Left renal cortex interstitium (tissue), 4 donors: ENCODE measurements at places on chromosomes 3 and 15. TPM values are rescaled to one million over a fixed set of nuclear protein-coding genes. Genes with fewer than 3 reads are reported as not detected.

Gene PLSCR5
- polyA plus RNA-seq = not detected

DNA sequence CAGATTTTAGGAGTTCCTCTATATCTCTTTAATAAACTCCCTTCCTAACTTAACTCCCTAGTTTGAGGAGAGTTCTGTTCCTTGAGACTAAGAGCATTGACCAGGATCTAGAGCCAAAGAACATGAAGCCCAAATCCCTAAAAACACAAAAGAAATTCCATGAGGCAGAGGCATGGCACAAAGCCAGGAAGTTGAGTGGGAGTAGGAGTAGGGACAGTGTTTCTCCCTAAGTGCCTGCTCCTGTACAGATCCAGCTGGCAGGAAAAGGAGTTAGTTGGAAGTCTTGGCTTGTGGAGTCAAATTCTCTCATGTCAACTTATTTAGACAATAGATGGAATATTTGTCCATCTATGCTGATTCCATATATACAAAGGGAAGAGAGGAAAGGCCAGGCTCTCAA is 11.4 kb downstream of the ACTC1 start:
- DNase-seq = no peak

GRCh38 chr3:139505829-139506386 is 29.6 kb upstream of the RBP2 start:
- DNase-seq = no peak

DNA sequence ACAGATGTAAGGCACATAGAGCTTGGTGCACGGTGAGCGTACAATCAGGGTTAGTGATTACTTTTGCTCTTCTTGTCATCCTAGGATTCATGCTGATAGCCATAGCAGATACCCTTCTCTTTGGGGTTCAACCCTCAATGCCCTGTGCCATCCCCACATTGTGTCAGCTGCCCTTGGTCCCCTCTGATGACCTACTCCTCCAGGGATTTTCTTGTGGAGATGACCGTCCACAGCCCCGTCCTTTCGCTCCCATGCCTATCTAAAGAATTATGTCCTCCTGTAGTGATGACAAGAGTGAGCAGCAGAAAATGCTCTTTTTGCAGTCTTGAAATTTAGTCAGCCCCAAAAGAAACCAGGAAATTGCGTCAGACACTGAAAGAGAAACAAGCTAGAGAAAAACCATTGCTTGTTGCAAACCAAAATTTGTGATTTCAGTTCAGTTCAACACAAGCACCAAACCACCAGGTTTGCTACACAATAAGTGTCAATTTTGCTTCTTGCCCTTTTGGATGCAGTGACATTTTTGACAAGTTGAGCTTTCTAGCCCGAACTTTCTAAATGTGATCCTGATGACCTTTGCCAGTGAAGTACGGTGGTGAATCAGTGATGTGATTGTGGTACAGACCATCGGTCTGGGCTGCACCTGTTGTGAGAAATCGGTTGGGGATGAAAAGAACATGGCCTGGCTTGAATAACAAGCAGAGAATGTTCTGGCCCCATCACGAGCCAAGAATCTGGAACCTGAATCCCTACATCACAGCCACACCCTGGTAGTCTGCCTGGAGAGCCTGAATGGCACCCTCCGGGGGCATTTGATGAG is 41.3 kb downstream of the CMTM7 start:
- no peak for DNase-seq

GRCh38 chr3:69540706-69541581 is 155.1 kb upstream of the FRMD4B start:
- no peak for DNase-seq

Gene NSMCE3
- 9.3 TPM for polyA plus RNA-seq

DNA sequence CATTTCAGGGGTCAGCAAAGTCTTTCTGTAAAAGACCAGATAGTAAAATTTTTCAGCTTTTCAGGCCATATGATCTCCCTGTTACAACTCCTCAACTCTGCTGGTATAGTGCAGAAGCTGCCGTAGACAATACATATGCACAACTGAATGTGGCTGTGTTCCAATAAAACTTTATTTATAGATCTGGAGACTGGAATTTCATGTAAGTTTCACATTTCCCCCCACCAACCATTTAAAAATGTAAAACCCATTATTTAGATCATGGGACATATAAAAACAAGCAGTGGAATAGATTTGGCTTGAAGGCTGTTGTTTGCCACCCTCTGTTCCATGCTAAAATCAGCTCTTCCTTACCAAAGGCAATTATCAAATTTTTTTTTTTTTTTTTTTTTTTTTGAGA is 28.8 kb upstream of the MEX3B start:
- no peak for DNase-seq

GRCh38 chr15:58889363-58889762 is 44.1 kb downstream of the SLTM start:
- no peak for DNase-seq

DNA sequence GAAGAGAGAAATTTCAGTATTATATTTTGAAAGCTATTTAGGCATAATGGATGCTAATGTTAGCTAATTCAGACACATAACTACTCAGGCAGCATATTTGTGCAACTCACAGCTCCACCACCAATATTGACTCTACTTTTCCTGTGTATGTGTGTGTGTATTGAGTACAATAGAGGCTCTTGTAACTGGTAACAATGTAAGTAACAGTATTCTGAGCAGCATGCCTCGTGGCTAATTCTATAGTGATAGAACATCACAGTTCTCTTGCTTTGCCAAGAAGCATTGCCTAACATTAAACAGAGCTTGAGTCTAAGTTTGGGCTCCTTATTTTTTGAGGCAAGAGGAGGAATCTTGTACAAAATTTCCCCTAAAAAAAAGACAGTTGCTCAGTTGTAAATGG is 98.6 kb upstream of the ARHGEF26 start:
- no peak for DNase-seq

Gene TUBGCP5
- 35.2 TPM for polyA plus RNA-seq

Gene ZPLD1
- polyA plus RNA-seq = 0.49 TPM

- DNase-seq = no peak
Observed at GRCh38 chr3:126679318-126679751, 24.4 kb upstream of the TXNRD3 start.

DNA sequence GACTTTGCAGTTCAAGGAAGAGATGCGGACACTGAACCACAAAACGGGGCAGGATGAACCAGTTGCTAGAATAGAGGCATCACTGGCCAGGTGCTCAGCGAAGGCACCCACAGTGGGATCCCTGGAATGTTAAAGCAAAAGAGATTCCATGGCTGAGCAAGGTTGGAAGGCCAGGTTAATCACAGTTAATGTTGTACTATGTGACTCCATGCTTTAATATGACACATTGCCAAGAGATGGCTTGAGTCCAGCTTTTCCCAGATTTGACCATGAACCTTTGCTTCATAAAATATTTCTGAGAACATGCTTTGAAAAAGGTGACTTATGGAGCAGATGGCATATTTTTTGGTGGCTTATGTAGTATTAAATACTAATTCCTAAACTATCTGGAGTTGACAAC is 76.2 kb upstream of the CMTM7 start:
- DNase-seq = no peak

GRCh38 chr15:74387621-74388362 is 20.3 kb upstream of the CYP11A1 start:
- no peak for DNase-seq

DNA sequence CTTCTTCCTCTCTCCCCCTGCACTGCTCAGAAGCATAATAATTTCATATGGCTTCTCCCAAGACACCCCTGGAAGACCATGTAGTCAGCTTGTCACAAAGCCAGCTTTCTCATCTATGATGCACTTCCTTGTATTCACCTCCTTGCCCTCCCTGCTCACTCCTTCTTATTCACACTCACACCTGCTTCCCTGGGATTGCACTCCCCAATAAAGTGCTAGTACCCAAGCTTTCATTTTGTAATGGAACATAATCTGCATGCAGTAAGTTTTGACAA is 76.9 kb upstream of the FRMD4B start:
- no peak for DNase-seq

DNA sequence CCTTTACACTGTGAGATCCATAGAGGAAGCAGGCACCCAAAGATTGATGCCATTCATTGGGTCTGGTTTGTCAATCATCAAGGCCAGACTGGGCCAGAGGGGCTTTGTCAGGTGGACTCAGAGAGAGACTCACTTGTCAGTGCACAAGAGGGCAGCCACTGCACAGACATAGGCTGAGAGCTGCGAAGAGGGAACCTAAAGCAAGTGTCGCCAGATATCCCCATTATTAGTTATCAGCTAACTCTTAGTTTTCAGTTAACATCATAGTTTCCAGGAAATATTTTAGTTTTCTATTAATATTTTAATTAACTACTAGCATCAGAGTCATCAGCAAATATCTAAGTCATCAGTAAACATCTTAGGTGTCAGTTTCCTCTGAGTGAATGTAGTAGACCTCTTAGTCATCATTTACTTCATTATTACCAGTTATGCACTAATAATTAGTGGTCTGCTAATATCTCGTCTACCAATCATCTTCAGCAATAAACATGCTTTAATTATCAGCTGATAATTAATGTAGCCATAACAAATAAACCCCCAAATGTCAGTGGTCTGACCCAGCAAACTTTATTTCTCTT is 41.7 kb upstream of the LIMD1 start:
- DNase-seq = no peak

GRCh38 chr3:112889357-112889756 is 42.7 kb upstream of the CD200R1L start:
- DNase-seq = no peak

Gene CEP19
- 5.8 TPM for polyA plus RNA-seq

GRCh38 chr3:62134061-62134496 is 239.3 kb downstream of the FEZF2 start:
- no peak for DNase-seq

DNA sequence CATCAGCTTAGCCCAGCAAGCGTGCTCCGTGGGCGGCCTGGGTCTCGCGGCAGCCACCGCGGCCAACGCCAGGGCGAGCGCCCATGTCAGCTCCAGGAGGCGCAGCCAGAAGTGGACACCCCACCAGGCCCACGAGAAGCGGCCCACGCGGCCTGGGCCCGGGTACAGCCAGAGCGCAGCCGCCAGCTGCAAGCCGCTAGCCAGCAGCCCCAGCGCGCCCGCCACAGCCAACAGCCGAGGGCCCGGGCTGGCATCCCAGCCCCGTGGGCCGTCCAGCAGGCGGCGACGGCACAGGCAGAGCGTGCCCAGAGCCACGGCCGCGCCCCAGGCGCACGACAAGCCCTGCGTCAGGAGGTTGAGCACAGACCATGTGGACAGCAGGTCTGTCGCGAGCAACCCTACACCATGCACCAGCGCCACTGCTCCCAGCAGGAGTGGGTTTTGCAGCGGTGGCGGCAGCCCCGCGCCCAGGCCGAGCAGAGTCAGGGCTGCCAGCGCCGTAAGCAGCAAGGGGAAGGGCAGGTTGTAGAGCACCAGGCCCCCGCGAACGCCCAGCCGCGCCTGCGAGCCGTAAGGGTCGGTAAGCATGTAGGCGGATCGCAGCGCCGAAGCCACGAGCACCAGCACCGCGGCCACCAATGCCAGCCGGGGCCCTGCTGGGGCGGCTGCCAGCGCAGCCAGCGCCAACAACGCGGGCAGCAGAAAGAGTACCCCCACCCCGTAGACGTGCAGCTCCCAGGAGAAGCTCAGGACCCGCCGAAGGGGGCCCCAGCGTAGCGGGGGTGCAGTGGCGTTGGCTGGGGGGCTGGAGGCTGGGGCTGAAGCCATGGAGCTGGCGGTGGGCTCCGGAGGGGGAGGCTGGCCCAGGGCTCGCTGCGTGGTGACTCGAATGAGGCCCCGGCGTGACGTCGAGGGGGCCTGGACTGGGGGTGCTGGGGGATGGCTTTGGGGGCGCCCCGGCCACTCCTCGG is 4.9 kb downstream of the PRRT3 start:
- DNase-seq = peak; percentile 26

- DNase-seq = no peak
Observed at GRCh38 chr15:74243431-74243830, 7.3 kb downstream of the CCDC33 start.

Gene LRRIQ4
- 0.17 TPM for polyA plus RNA-seq
